ENCODE measurements at places on chromosomes 12 and 14.
A peak's percentile ranks its signal among the peaks of the same experiment; 100 is the strongest.

DNA sequence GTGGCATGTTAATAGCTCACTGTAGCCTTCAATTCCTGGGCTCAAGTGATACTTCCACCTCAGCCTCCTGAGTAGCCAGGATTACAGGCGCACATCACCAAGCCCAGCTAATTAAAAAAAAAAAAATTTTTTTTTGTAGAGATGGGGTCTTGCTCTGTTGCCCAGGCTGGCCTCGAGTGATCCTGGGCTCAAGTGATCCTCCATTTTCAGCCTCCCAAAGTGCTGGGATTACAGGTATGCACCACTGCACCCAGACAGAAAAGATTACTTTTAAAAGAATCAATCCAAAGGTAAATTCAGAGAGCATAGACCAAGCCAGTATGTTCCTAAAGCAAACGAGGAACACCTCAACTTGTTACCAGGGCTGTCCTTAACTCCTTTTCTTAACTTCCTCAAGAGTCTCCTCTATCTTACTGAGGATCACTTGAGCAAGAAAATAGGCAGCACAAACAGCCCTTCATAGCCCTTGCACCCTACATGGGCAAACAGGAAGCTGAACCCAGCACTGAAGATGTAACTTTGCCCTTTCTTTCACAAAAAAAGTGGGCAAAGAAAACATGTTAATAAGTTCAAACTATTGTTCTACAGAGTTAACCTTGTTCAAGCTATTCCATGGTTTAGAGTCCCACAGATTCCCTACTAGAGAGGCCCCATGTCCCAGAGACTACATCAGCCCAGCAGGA is 11.3 kb downstream of the CS start:
- no peak for DNase-seq

DNA sequence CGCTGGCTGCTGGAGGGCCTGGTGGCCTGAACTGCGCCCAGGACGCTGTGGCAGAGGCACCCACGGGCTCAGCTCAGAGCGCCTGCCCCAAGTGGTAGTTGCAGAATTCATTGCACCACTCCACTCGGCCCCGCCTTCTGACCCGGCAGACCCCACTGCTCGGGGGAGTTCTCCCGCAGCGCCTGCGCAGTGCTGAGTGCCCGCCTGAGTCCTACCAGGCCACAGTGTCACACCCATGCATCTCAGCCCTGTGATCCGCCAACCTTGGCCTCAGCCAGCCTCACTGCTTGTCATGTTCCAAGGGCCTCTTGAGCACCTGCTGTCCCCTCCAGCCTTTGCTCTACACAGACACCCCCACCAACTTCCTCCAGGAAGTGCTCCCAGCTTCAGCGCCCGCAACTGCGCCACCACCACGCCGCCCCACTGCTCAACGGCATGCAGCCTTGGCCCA is 12.2 kb downstream of the DEGS2 start:
- peak; percentile 49 for DNase-seq

GRCh38 chr12:44358636-44359035 is 517.5 kb downstream of the NELL2 start:
- no peak for DNase-seq

DNA sequence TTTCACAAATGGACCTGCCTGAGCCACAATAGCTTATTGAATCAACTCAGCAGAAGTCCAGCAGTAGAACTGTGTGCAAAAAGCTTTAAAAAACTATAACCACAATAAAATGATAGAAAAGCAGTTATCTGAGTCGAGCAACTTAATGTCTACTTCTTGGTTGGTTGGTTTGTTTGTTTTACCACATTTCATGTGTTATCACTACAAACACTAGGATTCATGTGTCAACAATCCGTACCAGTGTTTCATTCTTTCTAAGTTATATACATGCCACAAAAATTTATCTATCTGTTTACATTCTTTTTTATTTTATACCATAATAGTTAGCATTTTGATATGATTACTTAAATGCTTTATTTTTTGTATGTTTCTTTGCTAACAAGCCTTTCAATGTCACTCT is 339.0 kb downstream of the KCNH5 start:
- no peak for DNase-seq
